ENCODE measurements at places on chromosomes 7 and 10.

GRCh38 chr10:1169186-1169885 is 113.2 kb downstream of the WDR37 start:
- no peak for DNase-seq

DNA sequence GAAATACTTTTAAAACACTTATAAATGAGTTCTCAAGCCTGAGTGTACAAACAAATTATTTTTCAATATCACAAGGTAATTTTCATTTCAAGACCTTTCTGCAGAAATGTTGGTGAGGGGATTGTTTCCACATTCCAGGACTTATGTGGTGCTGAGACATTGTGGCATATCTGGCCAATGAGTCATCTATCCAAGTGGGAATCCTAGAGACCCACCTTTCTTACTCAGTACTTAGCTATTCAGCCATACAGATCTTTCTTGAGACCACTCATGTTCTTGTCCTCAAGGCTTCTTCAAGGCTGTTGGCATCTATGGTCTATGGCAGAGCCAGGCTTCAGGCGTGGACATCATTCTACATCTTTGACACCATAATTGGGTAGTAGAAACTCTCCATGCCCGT is 225.4 kb downstream of the DKK1 start:
- DNase-seq, result no peak

DNA sequence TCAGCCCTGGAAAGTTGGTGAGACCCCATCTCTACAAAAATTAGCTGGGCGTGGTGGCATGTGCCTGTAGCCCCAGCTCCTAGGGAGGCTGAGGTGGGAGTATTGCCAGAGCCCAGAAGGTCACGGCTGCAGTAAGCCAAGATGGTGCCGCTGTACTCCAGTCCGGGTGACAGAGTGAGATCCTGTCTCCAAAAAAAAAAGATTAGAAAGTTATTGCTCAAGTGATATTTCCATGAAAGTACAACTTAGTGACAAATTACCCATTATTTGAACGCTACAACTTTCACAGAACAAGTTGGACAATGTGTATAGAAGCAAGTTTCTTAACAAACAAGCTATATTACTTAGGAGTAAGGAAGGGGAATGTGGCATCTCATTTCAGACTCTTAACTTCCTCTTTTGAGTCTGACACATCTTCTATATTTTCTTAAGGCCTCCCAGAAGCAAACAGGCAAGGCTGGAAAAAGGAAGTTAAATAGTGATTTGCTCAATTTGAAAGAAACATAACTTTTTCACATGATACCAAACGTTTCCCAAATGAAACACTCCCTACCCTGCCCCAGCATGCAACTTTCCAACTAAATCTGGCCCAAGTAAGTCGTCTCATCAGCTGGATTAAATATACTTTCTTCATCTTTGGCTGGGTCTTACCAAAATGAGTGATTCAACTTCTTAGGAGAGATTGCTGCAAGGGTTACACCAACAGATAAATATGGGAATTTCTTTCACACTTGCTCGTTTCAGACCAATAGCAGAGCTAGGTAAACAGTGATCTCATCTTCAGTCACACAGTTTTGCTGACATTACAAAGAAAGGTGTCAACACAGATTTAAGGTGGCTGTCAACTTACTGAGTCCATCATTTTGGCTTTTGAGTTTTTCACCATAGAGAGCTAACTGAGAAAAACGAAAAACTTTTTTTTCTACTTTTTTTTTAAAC is 66.3 kb upstream of the KLF6 start:
- peak; percentile 55 for DNase-seq

- DNase-seq, result no peak
These were observed 240.2 kb downstream of the MAD1L1 start for GRCh38 chr7:1992554-1992953.

GRCh38 chr7:8500286-8500685 is 66.9 kb downstream of the NXPH1 start:
- DNase-seq, result no peak

- DNase-seq, result no peak
These were observed 62.4 kb downstream of the COA1 start for GRCh38 chr7:43666938-43667337.

DNA sequence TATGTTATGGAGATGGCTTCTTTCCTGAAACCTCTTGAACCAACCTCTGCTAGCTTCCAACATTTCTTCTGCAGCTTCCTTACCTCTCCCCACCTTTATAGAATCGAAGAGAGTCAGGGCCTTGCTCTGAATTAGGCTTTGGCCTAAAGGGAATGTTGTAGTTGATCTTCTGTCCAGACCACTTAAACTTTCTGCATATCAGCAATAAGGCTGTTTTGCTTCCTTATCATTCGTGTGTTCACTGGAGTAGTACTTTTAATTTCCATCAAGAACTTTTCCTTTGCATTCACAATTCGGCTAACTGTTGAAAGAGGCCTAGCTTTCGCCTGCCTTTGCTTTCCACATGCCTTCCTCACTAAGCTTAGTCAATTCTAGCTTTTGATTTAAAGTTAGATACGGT is 48.0 kb downstream of the KLHDC10 start:
- DNase-seq, result no peak

DNA sequence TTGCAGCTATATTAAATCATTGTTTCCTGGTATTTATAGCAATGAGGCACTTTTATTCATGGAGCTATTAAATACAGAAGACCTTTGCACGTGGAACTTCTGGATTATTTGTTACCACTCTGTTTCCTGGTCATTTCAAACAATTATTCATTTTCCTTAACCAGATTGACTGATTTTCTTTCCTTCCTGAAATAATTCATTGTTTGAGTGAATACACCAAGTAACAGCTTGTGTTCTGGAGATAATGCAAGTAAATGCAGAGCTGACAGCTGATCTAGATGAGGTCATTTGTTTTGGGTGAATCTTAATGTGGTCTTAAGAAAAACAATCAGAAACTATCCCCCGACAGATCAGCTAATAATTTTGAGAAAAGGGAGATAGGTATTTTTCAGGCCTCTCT is 497.7 kb downstream of the KIF20B start:
- no peak for DNase-seq

- DNase-seq, result no peak
These were observed 180.4 kb downstream of the TSPAN12 start for GRCh38 chr7:120677535-120677934.

DNA sequence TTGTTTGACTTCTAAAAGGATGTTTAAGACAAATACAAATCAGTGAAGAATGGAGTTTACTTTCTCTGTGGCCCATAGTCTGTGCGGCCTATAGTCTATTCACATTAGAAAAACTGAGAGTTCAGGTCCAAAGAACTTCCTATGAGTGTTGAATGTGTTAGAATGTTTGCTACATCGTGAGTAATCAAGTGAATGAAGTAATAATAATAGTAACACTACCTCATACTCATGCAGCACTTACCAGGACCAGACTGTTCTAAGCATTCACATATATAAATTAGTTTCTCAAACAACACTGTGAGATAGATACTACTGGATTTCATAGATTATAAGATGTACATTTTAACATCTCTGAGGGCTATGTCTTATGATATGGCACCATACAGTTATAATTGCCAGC is 70.4 kb downstream of the RALA start:
- no peak for DNase-seq

DNA sequence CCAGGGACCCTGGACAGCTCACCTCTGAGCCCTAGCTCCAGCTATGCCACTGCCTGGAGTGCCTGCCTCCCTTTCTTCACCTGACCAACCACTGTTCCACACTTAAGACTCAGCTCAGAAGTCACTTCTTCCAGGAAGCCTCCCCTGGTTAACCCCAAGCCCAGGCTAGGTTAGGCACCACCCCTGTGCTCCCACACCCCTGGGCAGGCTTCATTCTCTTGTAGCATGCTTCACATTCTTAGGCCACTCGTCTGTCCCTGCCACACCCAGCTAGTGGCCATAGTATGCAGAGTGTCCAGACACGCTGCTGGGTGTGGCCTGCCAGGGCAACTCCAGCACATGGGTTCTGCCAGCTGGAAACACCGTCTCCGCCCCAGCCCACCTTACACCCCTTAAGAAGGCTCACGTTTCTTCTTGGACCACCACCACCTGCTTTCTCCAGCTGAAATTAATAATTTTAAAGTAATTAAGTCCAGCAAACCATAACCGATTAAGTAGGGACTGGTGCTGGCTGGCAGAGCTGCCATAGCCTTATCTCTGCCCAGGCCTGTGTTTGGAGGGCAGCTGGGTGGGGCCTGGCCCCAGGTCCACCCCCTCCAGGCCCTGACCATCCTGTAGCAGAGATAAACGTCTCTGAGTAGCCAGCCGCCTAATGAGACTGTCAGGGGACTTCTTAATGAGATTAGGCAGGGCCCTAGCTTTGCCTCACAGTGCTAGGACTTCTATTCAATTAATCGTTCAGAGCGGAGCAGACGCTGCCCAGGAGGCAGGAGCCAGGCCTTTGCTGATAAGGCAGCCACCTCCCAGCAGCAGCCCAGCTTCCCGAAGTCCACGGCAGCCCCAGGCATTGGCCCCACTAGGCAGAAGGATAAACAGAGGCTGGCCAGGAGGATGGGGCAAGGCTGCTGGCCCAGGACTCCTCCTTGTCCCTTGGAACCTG is 20.5 kb downstream of the GRID1 start:
- no peak for DNase-seq

- DNase-seq, result no peak
These were observed 79.9 kb downstream of the COL26A1 start for GRCh38 chr7:101442426-101443070.

- no peak for DNase-seq
These were observed 22.3 kb downstream of the FAM149B1 start for GRCh38 chr10:73190188-73190587.

GRCh38 chr10:1217237-1217587 is 161.0 kb downstream of the WDR37 start:
- DNase-seq, result no peak

- DNase-seq, result no peak
These were observed 405.7 kb downstream of the ARL4A start for GRCh38 chr7:13093160-13093559.

DNA sequence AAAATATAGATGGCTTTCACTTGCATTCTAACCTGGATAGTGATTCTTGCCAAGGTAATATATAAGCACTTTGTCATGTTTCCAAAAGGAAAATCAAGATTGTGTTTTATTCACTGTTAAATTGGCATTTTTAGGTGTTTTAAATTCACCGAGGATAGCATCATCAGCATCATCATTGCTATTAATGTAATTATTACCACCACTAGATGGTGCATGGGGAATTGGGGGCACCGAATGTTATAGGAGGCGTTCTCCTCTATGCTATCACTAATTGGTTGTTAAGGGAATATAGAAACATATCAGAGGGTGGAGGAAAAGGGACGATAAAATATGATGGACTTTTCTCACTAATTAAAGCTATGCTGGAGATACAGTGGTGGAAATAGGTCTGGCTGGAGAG is 95.5 kb downstream of the CELF2 start:
- DNase-seq, result peak; percentile 76

- no peak for DNase-seq
These were observed 121.4 kb downstream of the PIP4K2A start for GRCh38 chr10:22593026-22593425.

DNA sequence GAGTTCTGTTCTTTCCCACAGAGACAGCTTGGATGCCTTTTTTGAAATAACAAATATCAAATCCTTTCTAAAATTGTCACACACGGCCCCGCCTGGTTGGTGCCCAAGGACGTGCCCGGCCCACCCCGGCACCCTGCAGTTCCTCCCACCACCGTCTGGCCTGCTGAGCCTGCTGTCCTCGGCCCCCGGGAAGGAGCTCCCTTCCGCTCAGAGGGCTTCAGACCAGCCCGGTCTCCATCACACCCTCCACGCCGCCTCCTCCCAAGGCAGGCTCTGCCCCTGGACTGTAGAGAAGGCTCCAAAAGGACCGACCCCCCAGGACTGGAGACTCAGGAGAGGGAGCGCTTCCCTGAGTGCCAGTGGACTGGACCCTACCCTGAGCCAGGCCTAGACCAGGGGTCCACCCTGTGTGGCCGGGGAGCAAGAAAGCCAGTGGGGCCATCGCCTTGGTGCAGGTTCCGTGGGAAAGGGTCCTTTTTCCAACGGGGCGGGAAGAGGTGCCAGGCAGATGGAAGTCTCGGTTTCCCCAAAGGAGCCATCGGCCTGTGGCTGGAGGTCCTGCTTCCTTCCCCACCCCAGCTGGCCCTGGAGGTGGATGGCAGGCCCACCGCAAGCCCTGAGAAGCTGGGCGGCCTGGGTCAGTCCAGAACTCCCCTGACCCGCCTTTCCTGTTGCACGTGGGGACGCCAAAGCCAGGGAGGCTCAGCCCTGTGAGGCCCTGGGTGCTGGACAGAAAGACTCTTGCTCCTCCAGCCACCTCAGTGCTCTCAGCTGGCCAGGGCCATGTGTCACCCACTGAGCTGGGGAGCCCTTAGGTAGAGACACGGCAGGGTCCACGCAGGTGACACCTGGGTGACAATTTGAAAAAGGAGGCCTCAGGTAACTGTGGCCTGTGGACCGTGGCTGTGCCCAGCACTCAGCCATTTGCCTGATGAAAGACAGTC is 69.8 kb downstream of the PWWP2B start:
- no peak for DNase-seq

DNA sequence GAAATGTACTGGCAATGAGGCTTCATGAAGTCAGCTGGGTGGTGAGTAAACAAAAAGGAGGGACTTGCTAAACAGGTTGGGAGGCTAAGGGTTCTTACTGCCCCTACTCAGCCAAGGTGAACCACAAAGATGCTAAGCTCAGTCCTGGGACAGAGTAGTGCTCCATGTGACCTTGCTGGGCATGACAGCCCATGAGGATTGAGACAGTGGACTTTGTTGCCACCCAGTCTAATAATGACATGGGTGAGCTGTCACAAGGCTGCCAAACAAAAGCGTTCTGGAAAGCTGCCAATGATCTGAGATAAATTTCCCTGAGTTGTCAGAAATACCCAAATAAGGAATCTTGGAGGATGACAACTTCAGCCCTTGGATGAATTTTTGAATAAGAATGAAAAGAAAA is 75.2 kb downstream of the CLEC2L start:
- DNase-seq, result no peak

GRCh38 chr10:127135844-127136577 is 60.4 kb downstream of the INSYN2A start:
- no peak for DNase-seq

GRCh38 chr10:35674843-35675242 is 32.7 kb upstream of the FZD8 start:
- no peak for DNase-seq

DNA sequence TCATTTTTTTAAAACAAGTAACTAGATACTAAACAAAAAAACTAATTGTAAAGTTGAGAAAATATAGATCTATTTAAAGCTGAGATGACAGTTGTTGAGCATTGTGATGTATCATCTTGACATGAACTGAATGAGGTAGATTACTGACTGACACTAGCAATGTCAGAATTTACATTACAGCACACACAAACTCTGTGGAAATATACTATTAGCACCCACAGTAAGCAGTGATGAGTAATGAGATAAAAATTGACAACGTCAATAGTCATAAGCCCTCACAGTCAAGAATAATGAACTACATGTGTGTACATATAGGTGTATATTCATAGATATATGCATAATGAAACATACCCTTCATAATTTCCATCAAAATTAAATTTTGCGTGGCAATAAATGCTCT is 368.4 kb downstream of the TFEC start:
- no peak for DNase-seq

All from CD4-positive, alpha-beta T cell treated with Interleukin-12 subunit alpha and Interleukin-12 subunit beta, for 1 hour (primary cell).